ENCODE measurements at places on chromosomes 6 and 20.
A peak's percentile ranks its signal among the peaks of the same experiment; 100 is the strongest.

DNA sequence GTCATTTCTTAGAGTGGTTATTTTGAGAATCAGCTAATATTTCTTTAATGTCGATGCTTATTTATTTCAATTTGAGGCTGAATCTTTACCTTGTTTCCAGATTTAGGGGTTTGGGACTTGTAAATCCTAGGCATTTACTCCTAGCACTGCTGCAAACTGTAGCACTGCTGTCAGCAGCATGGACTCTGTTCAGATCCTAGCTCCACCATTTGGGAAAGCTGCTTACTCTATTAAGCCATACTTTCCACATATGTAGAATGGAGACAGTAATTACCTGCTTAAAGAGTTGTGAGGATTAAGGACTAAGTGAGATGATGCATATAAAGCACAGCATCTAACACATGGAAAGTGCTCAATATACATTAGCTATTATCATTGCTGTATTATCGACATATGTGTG lies 28.7 kb downstream of the TMEM242 start:
- no peak for DNase-seq

- DNase-seq, result no peak
Measured at GRCh38 chr6:98821756-98822405, 12.5 kb upstream of the POU3F2 start.

DNA sequence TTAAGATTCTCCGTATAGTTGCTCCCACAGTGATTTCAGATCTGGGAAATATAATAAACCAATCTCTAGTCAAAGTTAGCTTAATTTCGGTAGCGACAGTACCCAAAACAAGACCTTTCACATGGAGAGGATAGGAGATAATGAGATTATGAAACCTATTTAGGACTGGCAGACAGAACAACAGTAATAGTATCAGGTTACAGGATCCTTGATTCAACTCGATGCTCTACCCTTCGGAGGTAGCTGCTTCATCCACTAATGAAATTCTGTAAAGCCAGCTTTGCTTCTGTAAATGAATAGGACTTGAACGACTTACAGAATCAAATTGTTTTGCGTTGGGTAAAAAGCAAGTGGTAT lies 534 bp upstream of the AKIRIN2 start:
- peak; percentile 30 for DNase-seq

- DNase-seq, result no peak
Measured at GRCh38 chr20:41173791-41174341, 36.5 kb downstream of the PLCG1 start.

- no peak for DNase-seq
Measured at GRCh38 chr6:168201383-168201782, 118.2 kb downstream of the DACT2 start.
